RWPE2 (cell line): ENCODE measurements at places on chromosomes 7 and 10.

DNA sequence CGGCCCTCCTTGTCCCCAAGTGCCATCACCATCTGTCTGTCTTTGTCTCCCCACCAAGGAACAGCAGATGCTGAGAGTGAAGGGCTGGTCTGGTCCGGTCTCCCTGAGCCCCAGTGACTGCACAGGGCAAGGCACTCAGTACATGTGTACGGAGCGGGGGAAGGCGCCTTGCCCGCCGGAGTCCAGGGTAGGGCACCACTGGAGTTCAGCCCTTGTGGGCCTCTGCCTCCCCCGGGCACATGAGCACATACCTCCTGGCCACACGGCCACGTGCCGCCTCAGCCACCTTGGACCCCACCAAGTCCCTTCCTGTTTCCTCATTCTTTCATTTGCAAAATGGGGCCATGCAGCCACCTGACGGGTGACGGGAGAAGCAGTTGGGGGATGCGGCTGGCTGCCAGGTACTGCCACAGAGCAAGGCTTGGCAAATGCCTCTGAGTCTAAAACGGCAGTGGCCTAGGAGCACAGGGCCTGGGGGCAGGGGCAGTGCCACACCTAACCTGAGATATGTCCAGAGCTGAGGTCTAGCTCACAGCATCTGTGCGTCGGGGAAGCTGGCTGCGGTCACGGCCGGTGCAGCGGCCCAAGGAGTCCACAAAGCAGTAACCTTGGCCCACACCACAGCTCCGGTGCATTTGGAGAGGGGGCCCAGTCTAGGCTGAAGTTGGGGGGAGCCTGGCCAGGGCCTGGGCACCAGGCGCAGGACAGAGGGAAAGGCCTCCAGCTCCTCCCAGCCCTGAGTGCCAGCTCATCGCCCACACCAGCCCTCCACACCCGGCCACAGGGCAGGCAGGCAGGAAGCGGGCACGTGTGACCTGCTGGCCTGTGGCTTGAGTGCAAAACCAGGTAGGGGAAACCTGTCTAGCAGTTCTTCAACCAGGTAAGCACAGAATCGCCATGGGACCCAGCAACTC, 5.2 kb downstream of the ADAP1 start:
- peak; percentile 59 for DNase-seq

DNA sequence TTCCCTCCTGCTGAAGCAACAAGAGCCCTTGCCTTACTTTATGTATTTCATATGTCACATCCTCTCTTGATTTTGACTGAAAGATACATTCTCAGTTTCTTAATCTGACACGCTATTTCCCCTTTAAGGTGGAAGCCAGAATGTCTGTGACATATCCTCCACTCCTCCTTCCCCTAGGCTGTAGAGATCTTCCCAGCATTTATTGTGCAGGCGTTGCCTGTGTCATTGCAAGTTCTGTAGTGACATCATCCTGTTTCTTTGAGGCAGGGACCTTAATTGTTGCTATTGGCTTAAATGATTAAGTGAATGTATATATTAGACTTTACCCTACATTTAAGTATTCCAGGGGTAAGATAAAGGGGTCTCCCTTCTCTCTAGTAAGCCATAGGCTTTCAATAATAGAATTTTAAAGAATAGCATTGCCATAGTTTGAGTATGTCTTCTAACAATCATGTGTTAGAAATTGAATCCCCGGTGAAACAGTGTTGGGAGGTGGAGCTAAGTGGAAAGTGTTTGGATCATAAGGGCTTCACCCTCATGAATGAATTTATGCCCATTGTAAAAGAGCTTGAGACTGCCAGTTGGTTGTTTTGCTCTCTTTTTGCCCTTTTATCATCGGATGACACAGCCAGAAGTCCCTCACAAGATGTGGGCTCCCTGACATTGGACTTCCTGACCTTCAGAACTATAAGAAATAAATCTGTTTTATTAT, 189.5 kb upstream of the CDC14C start:
- DNase-seq: no peak

DNA sequence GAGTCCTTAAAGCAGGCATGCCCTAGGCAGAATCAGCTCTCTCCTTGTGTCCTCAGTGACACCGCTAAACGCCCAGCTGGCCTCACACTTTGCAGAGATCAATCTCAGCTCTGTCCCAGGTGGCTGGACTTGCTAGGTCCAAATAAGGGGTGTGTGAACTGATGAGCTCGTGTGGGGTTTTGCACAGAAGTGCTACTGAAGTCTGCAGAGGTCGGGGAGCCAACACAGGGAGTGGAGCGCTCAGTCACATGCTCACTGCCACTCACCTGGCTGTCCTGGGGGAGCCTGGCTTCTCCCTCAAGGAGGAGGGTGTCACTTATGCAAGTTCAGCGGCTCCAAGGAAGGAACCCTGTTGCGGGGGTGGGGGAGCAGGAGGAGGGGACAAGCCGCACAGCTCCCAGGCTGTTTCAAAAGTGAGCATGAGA, 2.0 kb downstream of the ELN start:
- DNase-seq: no peak

- no peak for DNase-seq
Observed at GRCh38 chr10:117370205-117370604, 5.0 kb downstream of the PDZD8 start.

- DNase-seq: no peak
Observed at GRCh38 chr7:3461923-3462322, 160.9 kb downstream of the SDK1 start.

DNA sequence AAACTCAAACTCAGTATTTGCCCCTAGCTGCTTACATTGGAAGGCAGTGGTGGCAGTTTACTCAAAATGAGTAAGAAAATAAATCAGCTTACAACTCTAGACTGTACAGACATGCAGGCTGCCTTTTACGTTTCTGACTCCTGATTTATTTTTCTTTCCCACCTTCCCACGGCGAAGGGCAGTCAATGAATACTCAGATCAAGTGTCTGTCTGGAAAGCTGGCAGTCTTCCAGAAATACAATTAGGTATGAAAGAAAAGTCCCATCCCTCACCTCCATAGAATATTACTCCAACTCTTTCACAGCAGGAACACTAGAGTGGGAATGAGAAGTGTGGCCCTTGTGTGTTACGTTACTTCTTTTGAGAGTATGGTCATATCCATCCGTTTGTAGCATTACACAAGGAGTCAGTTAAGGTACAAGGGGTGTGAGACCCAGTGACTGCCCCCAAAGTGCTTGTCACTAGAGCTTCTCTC, 1.3 kb upstream of the PAPSS2 start:
- DNase-seq: no peak

GRCh38 chr7:30996256-30996655, 32.5 kb downstream of the GHRHR start:
- DNase-seq: no peak

- DNase-seq: peak; percentile 46
Observed at GRCh38 chr10:43259213-43259991, 7.5 kb downstream of the RASGEF1A start.

DNA sequence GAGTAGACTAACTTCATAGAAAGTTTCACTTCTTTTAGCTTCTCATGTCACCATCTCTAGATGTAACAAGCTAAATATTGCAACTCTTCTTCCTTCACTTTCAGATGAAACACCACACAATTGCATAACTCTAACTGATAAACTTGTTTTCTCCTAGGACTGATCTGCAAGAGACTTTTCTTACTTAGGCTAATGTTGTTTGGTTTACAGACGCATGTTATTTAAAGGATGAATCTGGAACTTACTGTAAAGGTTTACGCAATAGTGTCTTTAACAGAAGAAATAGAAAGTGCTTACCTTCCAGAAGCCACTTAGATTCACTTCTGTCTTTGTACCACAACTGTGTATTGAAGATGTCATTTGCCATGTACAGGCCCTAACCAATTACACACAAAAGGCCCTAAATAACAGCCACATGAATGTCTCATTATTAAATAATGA, 22.1 kb upstream of the ZC3HAV1 start:
- no peak for DNase-seq

DNA sequence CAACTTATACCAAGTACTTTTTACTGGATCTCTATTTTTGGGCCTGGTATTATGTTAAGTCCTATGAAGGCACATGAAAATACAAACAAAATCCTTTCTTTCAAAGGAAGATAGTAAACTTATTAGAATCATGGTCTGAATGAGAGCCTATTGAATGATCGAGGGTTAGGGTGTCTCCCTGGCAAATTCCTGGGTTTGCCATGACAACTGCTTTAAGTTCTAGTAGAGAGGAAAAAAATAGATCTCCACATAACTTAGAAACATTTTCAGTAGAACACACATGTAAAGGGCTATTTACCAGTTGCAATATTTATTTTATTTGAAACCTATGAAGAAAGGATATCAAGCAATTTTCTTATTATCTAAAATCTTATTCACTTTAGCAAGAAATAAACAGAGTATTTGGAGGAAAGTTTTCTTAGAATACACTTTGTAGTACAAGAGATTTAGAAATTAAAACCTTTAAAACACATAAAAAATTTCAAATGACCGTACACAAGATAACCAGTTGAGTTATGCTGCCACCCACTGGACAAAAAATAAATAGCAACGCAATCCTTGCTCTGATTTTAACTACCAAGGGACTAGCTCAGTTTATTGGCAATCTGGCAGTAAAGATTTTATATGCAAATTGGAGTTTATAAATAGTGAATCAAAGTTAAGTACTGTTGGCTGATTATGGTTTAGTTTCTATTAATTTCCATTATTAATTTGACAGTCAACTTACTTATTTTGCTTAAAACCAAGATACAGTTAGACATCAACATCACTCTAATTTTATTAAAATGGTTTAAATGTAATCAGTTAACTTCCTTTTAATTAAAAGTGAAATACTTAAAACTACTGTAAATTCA, 33.9 kb downstream of the CACUL1 start:
- no peak for DNase-seq

- no peak for DNase-seq
Observed at GRCh38 chr10:54880996-54881395, 80.0 kb upstream of the PCDH15 start.

- DNase-seq: no peak
Observed at GRCh38 chr7:24836084-24836483, 78.8 kb upstream of the GSDME start.

DNA sequence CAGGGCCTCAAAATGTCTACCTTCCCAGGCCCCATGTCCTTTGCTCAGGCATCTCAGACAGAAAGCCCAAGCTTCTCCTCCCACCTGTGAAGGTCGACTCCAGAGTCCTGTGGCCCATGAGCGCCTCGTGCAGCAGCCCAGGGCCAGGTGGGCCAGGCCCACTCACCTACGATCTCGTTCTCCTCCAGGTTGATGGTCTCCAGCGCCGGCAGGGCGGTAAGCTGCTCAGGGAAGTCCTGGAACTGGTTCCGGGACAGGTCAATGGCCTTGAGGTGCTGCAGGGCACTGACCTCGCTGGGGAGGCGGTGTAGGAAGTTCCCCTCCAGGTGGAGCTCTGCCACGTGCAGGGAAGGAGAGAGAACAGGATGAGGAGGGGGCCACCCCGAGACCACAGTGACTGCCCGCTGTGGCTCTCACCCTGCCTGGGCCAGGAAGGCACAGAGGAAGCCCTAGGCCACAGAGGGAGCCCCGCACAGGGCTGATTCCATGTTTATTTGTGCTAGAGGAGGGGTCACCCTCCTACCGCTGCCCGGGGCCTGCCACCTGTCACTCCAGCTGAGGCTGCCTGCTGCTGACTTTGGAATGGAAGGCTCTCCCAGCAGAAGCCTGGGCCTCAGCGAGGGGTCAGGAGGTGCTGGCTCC, 40.0 kb upstream of the NPFFR1 start:
- DNase-seq: no peak

GRCh38 chr10:97427571-97428179, 1.7 kb downstream of the PGAM1 start:
- DNase-seq: no peak

DNA sequence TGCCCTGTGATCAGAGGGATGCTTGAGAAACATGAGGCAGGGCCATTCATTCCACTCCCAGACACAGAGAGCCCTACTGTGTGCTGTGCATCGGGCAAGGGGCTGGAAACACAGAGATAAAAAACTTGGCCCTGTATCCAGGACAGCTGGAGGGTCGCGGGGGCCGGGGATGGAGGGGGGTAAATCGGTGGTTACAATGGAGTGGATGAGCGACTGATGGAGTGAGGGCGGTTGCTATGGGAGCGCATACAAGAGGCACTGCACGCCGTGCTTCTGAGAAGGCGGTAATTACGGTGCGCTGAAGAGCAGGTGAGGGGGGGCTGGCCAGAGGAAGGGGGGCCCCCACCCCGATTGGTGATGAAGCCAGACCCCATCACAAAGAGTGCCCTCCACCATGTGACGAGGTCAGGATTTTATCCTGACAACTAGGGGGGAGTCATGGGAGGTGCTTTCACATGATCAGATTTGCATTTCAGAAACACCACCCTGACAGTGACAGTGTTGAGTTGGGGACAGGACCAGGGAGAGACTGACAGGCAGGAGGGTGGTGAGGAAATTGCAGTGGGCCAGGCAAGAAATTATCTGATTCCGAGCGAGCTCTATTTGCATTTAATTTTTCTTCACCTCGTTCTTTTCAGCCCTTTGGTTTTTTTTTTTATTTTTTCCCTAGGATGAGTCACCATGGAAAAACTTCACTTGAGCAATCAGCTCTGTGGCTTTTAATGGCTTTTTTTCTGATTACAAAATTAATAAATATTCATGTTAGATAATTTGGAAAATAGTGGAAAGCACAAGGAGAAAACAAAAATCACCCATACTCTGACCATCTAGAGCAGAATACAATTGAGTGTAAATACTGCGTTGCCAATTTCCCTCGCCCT, 7.8 kb downstream of the CPA5 start:
- no peak for DNase-seq

DNA sequence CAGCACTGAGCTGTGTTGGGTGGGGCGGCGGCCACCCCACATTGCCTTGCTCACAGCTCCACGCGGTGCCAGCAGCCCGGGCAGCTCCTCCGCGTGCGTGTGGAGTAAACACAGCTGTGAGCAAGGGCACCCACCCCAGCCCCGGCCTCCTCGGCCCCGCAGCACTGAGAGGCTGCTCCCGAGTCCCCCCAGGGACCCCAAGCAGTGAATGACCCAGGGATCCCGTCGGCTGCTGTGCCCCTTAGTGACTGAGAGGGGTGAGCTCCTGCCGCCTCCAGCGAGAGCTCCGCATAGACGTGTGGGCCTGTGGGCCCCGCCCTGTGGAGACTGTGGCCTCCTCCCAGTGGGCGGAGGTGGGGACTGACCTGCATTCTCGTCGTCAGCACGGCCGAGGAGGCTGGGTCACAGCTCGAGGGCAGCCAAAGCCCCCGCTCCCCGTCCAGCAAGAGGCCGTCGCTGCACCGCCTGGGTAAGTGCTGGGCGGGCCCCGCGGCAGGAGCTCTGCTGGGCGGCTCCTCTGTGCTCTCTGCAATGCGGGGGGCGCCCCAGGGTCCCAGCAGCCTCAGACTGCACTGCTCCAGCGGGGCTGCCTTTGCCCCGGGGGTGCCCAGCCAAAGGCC, 29.9 kb upstream of the UTF1 start:
- DNase-seq: no peak

GRCh38 chr7:16918288-16918895, 36.6 kb upstream of the AGR3 start:
- DNase-seq: no peak
